ENCODE measurements at places on chromosomes 13 and 19.

- DNase-seq, result no peak
Observed at GRCh38 chr13:107713314-107713713, 502.0 kb downstream of the LIG4 start.

GRCh38 chr19:45814166-45814780 lies 835 bp downstream of the RSPH6A start:
- DNase-seq, result no peak

GRCh38 chr19:53196777-53197396 lies 3.7 kb upstream of the ZNF665 start:
- DNase-seq, result peak; percentile 91

GRCh38 chr19:40933025-40933424 lies 51.0 kb upstream of the CYP2A7 start:
- no peak for DNase-seq

- no peak for DNase-seq
Observed at GRCh38 chr19:8001651-8001994, 3.8 kb downstream of the ELAVL1 start.

- DNase-seq, result no peak
Observed at GRCh38 chr19:34957830-34958751, 5.9 kb downstream of the ZNF792 start.

DNA sequence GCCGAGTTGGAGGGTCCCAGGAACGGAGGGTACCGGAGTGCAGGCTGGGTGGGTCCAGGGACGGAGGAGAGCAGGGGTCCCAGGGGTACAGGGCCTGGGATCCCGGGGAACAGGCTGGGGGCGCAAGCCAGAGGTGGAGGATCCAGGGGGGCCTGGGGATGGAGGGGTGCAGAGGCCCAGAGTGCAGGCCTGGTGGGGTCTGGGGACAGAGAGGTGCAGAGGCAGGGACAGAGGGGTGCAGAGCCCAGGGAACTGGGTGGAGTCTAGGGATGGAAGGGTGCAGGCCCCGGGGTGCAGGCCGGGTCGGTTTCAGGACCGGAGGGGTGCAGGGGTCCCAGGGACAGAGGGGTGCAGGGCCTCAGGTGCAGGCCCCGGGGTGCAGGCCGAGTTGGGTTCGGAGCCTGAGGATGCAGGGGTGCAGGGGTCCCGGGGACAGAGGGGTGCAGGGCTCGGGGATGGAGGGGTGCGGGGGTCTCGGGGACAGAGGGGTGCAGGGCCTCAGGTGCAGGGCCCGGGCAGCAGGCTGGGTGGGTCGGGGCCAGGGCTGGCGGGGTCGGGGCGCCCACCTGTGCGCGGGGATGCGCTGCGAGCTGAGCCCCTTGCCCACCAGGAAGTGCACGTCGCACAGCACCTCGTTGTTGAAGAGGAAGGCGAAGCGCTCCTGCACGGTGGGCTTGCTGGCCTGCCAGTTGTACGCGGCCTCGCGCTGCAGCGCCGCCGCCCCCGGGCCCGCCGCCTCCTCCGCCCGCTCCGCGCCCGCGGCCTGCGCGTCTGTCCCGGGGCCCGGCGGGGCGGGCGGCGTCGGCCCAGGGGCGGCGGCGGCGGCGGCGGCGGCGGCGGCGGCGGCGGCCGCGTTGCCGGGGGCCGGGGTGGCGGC lies 545 bp downstream of the BTBD2 start:
- no peak for DNase-seq

- no peak for DNase-seq
Observed at GRCh38 chr19:47757617-47758442, 12.5 kb downstream of the NOP53 start.

DNA sequence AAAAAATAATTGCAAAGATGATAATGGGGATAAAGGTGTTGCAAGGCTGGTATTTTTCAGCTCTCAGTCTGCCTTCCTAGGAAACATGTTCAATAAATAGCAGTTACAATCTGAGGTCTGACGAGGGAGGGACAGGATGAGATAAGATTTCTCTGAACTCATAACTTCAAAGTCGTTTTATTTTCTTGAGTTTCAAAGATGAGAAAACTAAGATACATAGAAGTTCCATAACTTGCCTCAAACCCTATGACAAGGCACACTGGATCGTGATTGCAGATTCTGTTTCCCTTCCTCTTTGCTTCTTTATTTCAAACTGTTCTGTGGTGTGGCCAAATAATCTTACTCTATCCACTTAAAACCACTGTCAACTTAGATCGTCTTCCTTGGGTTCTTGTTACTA lies 327.2 kb downstream of the GPC5 start:
- no peak for DNase-seq

All from NCI-H1930 (cell line).